Renal cortical epithelial cell (primary cell): ENCODE measurements at places on chromosomes 2 and 18.

DNA sequence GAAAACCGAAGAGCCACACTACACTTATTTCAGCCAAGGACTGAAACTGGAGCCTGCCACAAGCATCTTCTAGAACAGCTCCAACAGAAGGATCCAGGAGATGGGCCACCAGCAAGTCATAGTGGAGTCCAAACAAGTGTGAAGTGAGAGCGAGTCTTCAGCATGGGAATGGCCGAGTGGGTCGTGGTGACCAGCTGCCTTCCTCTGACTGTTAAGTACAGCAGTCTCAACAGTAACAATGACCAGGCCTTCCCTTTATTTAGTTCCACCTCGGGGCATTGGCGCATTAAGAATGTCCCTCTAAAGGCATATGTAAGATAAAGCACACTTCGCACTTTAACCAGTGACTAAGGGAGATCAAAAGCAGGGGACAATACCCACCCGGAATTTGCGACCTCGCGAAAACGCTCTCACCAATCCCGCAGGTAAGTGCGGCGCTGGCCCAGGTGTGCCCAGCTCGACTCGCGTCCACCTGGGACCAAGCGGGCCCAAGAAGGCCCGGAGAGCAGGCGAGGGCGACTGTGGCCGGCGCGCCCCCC lies 1.1 kb downstream of the L3MBTL4 start:
- no peak for DNase-seq

GRCh38 chr2:217166241-217166850 lies 306.5 kb upstream of the TNP1 start:
- DNase-seq = peak; percentile 78

DNA sequence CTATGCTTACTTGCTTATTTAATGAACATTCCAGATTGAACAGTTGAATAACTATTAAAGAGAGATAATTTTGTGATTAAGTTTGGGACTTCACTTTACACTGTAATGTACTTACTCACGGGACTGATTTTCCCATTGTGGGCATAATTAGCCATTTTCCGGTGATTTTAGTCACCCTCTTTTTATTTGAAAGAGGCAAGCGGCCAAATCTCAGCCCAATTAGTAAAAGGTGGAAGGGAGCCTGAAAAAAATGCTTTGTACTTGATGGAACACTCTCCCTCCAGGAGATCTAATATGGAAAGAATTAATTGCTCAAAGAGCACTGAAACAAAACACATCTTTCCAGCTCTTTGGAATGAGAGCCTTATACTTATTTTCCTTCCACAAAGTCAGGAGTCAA lies 50.2 kb downstream of the CALCRL start:
- DNase-seq = no peak

DNA sequence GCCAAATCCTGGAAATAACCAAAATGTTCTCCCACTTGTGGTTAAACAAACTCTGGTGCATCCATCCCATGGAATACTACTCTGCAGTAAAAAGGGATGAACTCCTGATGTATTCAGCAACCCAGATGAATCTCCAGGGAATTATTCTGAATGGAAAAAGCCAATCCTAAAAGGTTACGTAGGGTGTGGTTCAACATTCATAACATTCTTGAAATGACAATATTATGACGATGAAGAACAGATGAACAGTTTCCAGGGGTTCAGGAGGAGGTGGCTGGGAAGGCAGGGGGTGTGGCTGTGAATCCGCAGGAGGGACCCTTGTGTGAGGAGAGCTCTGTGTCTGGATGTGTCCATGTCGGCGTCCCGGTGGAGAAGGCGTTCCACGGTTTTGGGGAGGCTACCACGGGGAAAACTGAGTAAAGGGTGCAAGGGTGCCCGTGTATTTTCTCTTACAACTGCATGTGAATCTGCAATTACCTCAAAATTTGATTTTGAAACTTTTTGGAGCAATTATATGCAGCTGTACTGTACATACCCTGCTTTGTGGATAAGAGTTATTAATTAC lies 47.3 kb downstream of the KCNG2 start:
- DNase-seq = no peak

- peak; percentile 18 for DNase-seq
Measured at GRCh38 chr2:192002418-192002817, 155.5 kb upstream of the CAVIN2 start.

GRCh38 chr2:152222975-152223637 lies 47.5 kb upstream of the STAM2 start:
- peak; percentile 92 for DNase-seq

- DNase-seq = no peak
Measured at GRCh38 chr2:42054714-42055430, 7.1 kb downstream of the PKDCC start.

DNA sequence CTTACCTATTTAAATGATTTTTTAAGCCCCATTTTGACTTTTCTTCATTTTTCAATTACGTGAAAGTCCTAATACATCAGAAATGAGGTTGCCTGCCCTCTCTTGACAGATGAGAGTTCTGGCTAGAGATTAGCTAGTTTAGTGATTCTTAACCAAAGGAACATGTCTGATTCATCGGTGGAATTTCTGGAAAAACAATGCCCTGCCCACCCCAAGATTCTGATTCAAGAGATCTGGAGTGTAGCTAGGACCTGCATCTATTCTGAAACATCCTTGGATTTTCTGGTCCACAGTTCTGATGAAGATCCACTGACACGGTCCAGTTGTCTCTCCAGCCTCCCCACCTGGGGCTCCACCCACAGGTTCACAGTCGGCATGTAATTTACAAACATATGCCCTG lies 111.2 kb downstream of the KLF7 start:
- DNase-seq = peak; percentile 80

- no peak for DNase-seq
Measured at GRCh38 chr2:240449764-240450531, 14.5 kb downstream of the GPC1 start.

GRCh38 chr18:41096504-41096903 lies 858.5 kb upstream of the PIK3C3 start:
- DNase-seq = peak; percentile 6

DNA sequence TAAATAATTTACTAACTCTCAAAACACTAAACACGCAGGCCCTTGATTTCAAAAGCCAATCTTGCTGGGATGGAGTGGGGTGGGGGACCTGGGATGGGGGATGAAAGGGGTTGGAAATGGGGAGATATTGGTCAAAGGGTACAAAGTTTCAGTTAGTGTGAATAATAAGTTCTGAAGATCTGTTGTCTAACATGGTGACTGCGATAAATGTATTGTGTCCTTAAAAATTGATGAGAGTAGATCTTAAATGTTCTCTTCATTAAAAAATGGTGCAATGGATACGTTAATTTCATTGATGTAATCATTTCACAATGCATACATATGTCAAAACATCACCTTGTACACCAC lies 505 bp upstream of the ACYP2 start:
- no peak for DNase-seq

DNA sequence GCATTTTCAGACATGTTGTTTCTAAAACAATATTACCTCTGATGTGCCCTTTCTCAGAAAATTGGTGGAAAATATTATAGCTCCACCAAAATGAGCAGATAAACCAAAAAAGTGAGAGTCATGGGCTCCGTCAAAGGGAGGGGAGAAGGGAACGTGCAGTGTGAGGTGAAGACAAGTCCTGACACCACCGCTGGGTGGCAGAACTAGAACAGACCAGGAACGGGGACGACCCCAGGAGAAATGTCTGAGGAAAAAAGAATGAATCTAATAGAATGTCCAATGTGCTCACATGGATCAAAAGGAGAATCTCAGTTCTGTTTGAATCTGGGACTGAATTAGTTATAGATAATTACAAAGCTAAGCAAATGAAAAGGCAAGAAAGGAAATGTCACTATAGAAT lies 22.6 kb upstream of the BCL2 start:
- DNase-seq = no peak

- peak; percentile 79 for DNase-seq
Measured at GRCh38 chr2:16626497-16626896, 39.1 kb downstream of the CYRIA start.
